ENCODE measurements at places on chromosomes 5 and 9.

DNA sequence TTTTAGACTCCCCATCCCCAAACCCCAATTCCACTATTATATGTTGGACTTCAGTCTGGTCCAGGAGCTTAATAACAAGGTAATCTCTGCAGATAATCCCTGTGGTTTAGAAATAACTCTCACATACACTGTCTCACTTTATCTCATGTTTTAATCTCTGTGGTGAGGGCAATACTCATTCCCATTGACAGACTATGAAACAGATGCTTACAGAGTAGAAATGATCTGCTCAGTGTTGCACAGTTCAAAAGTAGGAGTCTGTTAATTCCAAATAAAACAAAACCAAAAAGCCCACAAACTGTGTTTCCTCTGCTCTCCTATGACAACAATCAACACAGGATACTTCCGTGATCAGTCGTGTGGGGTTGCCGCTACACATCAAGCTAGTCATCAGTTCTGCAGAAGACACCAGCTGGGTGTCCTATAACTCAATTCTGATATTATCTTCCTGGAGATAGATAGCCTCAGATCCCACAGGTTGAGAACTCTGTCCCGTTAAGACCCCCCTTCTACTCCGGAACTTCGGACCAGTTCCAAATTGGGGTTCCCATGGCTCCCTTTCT, 26.3 kb upstream of the FANCC start:
- DNase-seq, result no peak

GRCh38 chr5:72171667-72172066, 64.4 kb downstream of the MAP1B start:
- no peak for DNase-seq

- no peak for DNase-seq
Measured at GRCh38 chr5:43312699-43313034, 545 bp downstream of the HMGCS1 start.

DNA sequence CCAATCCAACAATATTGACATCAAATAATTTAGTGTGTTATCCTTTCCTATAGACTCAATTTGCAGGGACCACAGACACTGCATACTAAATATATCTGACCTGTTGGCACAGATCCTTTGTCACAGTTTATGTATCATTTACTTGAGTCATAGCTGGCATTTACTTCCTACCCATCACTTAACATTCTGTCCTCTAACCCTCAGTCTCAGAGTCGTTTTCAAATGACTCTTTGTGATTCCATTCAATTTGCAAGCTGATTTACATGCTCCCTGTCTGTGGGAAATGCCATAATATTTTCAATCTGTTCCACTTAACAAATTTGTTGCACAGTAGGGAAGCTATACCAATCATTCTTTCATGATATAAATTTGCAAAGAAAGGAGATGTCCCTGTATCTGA, 265.7 kb upstream of the EDIL3 start:
- DNase-seq, result no peak

DNA sequence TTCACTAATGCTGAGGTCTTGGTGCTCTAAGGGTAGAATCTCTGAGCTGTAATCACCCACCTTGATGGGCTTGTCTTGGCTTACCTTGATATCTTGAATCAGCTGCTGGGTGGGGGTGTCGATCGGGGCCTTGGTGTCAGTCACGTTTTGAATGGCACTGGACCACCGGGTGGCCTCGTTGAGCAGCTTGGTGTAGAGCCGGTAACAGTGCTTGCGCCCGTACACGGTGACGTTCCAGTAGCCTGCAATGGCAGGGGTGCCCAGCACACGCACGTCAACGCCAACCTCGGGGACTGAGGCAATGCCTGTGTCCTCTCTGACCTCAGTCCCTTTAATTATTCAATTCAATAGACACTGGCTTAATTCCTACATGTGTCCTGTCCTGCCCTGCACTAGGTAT, 63.1 kb upstream of the RETREG1 start:
- no peak for DNase-seq

DNA sequence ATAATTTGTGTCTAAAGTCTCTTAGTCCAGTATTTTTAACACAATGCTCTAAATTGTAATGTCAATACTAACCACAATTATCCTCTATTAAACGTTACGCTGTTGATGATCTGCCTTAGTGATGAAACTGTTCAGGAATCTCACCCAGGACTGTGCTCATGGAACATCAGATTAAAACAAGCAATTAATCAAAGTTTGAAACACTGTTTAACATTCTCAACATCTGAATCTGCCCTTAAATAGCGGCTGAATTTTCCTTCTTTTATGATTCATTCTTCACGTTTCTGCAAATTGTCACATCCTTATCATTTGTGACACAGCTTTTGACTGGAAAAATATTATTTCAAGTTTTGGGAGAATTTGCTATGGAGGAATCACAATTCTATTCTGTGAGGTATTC, 113.8 kb downstream of the MARCHF11 start:
- no peak for DNase-seq

DNA sequence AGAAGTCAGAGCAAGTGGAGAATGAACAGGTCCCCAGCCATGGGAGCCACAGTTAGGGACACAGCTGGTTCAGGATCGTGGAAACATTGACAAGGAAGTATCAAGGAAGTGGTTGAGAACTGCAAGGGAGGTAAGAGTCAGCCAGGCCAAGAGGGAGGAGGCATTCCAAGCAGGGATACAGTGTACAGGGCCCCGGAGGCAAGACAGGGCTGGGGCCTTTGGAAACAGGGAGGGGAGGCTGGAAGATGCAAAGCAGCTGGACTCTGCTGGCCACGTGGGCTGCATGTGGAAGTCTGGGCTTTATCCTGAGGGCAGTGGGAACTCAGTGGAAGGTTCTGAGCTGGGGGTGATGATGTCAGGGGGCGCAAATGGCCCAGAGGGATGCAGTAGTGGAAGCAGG, 14.2 kb downstream of the CCDC180 start:
- DNase-seq, result no peak

DNA sequence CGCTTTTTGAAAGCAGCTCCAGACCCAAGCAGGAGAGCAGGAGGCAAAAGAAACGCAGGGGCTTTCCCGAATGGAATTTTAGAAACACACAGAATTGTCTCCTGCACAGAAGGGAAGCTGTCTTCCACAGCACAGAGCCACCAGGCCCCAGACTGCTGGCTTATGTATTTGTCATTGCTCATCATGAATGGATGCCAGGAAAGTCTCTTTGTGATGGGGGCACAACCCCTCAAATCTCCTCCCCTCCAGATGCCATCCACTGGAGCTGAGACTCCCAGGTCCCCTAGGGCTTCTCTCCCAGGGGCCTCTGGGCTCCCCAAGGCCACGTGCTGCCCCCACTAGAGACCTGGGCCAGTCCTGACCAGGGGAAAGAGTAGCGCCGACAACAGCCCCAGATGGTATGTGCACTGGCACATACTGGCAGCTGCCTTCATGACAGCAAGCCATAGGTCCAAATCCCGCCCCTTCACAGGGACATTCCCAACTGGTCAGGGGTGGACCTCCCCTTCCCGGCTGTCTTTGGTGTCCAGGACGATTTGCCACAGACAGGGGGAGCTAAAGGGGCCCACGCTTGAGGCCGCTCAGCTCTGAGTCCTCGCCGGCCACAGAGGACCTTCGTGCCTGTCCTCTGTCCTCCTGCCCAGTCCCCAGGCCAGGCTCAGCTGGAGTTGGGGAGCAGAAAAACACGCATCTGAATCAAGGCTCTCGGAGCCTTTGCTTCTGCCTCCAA, 127.8 kb downstream of the KCNIP1 start:
- DNase-seq, result peak; percentile 69

DNA sequence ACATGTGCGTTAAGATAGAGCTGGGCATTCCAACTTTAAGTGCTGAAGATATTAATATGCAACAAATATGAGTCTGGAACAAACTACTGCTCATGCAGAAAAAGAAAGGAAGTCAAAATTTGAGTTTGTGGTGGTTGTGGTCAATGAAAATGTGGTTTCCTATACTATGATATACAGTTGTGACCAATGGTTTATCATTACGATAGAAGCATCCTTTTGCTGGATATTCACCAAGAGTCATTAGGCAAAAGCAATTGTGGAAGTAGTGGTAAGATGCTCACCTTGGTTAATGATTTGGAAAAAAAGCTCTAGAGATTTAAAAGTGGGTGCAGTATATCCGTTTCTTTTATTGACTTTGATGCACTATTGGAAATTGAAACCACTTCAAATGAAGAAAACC, 1007.0 kb downstream of the NR2F1-AS1 start:
- no peak for DNase-seq

GRCh38 chr5:106780355-106780754, 890.4 kb downstream of the EFNA5 start:
- DNase-seq, result no peak

- DNase-seq, result no peak
Measured at GRCh38 chr5:122447879-122448278, 135.8 kb downstream of the SNCAIP start.

DNA sequence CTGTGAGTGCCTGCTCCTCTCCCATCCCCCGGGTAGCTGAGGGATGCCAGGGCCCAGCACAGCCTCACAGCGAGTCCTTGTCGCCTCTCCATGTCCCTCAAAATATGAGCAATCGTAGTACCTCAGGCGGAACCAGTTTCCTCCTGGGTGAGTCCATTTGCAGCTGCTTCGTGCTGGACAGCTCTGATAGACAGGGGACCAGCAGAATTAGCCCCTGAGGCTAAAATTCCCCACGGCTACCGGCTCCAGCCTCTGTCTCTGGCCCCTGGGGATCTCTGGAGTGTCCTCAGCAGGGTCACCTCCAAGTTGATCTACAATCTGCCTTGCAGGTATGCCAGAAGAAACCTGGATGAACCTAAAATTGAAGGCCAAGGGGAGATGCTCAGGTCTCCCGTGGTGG, 115.8 kb upstream of the FBXL7 start:
- no peak for DNase-seq

GRCh38 chr5:130052752-130053151, 148.5 kb downstream of the CHSY3 start:
- no peak for DNase-seq

Measured in SJSA1 (cell line).